NCI-H446 treated with DMSO at 0.1 percent for 48 hours (cell line): ENCODE measurements at places on chromosomes 4 and X.

GRCh38 chr4:89658701-89659024, 178.3 kb downstream of the SNCA start:
- DNase-seq, result no peak

GRCh38 chr4:139672215-139672614, 6.6 kb downstream of the MGST2 start:
- DNase-seq, result peak; percentile 41

DNA sequence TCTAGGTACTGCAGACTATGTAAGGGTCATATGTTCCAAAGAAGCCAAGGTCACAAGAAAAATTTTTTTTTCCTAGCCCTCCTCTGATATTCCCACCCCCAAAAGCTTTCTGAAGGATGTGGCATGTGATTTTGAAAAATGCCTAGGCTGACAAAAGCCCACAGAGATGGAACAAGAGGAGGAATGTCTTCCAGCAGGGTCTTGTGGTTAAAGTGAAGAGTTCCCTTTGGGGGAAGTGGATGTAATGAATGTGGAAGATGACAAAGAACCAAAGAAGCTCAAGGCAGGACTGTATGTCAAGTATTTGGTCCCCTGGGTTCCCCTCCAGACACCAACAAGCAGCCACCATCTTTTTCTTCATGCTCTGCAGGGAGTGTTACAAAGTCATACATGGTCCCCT, 268.8 kb downstream of the BCOR start:
- DNase-seq, result no peak

- DNase-seq, result no peak
Measured at GRCh38 chrX:133448512-133449076, 33.3 kb upstream of the GPC4 start.

GRCh38 chr4:101064541-101065180, 282.7 kb downstream of the PPP3CA start:
- DNase-seq, result peak; percentile 12

DNA sequence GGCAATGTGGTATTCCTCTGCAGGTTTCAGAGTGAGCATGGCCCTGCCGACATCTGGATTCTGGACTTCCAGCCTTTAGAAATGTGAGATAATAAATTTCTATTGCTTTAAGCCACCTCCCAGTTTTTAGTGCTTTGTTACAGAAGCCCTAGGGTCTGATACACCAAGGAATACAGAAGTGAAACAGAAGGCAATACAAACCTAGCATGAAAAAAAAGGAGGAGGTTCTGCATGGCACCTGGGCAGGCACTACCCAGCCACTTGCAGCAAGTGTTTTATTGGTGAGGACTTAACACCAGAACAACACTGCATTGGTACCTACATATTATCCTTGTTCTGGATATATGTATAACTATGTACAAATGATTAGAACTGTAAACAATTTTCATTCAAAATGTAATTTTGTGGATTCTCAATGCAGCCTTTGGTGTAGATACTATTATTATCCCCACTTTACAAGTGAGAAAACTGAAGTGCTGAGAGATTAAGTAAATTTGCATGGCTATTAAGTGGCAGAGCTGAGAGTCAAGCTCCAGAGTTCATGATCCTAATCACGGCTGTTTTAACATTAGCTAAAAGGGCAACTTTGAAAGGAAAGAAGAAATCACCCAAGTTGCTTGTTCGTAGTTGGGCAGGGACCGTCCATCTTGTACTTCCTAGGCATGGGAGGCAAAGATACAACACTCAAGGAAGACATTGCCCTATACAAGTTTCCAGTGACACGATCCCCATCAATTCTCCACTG, 71.8 kb downstream of the IL21 start:
- DNase-seq, result no peak

GRCh38 chr4:163343604-163344146, at the start of gene NPY5R:
NPY5R (plus strand) TSS chr4:163343892; CDS start chr4:163350274, 6,382 bp downstream.
- DNase-seq, result no peak

DNA sequence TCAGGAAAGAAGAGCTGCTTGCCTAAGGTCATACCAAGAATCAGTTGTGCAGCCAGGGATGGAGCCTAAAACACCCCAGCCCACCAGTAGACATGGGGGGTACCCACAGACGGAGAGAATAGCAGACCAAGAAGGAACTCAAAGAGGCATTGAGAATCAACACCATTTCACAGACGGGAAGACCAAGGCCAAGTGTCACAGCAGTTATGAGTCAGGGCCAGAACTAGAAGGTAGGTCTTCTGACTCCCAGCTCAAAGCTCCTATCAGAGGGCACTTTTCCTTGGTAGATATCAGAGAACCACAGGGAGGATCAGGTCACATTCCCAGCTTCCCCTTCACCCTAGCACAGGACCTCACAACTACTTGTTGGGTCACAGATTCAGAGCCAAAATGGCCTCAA, 14.5 kb downstream of the OTUD5 start:
- no peak for DNase-seq
